ENCODE measurements at places on chromosomes 7 and 10. TPM values are rescaled to one million over a fixed set of nuclear protein-coding genes. Genes with fewer than 3 reads are reported as not detected.

Gene AEBP1
- total RNA-seq = 15.8 TPM

Gene STOX1
- 2.4 TPM for total RNA-seq

DNA sequence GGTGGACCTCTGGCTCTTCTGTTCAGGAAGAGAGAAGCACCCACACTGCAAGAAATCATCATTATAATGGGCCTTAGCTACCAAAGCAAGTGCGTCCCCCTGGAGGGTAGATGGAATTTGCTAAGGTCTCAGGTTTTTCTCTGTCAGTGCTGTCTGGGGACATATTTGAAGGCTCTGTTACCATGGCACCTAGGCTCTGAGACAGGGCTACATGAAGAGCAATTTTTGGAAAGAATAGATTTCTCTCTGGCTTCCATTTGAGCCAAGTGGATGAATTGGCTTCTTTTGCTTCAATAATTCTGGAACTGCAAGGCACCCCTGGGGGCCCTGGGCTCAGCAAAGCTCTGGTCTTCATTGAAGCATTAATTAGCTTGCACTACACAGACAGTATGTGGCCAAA is 349.1 kb upstream of the GALNT17 start:
- no peak for DNase-seq

DNA sequence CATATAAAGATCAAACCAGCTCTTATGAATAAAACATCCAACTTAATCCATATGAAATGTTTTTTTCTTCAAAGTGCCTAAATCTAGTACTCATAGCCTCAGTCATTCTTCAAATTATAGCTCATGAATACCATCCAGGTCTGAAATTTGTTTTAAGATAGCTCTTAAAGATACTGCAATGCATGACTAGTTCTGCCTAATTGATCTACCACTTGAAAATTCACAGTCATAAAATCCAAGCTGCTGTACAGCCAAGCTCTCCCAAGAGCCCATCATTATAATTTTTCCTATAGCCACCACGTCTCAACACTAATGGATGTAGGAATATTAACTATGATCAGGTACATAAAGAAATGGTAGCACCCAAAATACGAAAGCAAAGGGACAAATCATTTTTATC is 87.9 kb upstream of the RNF148 start:
- DNase-seq = no peak

All from H7 (cell line).